Pancreas (tissue), 10 donors: ENCODE measurements at places on chromosomes 2 and 18. TPM values are rescaled to one million over a fixed set of nuclear protein-coding genes. Genes with fewer than 3 reads are reported as not detected.

CTIF gene
- polyA plus RNA-seq = 26.1 TPM

GREB1 gene
- 6.8 TPM for polyA plus RNA-seq

DYNAP gene
- polyA plus RNA-seq = not detected

SH3RF3 gene
- polyA plus RNA-seq = 3.5 TPM

SLC4A3 gene
- polyA plus RNA-seq = 9.9 TPM

DSG2 gene
- 7.6 TPM for polyA plus RNA-seq

SKOR2 gene
- polyA plus RNA-seq = not detected

MPP4 gene
- polyA plus RNA-seq = not detected

FLACC1 gene
- polyA plus RNA-seq = 0.54 TPM
